Vein endothelial cell (primary cell): ENCODE measurements at places on chromosomes 1 and 21. TPM values are rescaled to one million over a fixed set of nuclear protein-coding genes. Genes with fewer than 3 reads are reported as not detected.

The KCNE2 gene
- not detected in 2 replicates for total RNA-seq

The SLC19A1 gene
- total RNA-seq: 18.8 and 19.6 TPM in 2 replicates

The CCDC17 gene
- 2.0 and 2.2 TPM in 2 replicates for total RNA-seq

The NEXN gene
- total RNA-seq: 2.3 and 2.4 TPM in 2 replicates

The FCRLB gene
- total RNA-seq: 0.65 and 2.7 TPM in 2 replicates

The GUCA2A gene
- not detected in 2 replicates for total RNA-seq

The ECE1 gene
- 537 and 541 TPM in 2 replicates for total RNA-seq

The KRTAP10-10 gene
- total RNA-seq: not detected in 2 replicates

The RNF186 gene
- not detected in 2 replicates for total RNA-seq

The SLC44A3 gene
- total RNA-seq: 0.98 and 2.4 TPM in 2 replicates
